Amygdala (tissue), 56 donors: ENCODE measurements at places on chromosomes 4 and X.

DNA sequence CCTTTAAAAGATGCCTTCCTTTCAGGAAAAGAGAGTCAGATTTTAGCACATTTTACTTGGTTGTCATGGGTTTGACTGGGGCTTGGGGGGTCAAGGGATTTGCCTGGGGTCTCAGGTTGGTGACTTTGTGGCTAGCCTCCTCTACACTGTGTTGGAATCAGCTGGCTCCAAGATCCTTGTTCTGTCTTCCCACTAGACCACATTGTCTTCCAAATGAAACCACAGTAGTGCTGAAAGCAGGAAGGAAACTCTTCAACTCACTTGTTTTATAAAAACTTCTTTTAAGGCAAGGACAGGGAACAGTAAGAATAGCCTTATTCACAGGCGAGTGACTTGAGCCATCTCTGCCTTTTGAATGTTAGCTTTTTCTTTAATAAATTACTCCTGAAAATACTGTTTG lies 37.0 kb upstream of the OTUD4 start:
- DNase-seq, result no peak

DNA sequence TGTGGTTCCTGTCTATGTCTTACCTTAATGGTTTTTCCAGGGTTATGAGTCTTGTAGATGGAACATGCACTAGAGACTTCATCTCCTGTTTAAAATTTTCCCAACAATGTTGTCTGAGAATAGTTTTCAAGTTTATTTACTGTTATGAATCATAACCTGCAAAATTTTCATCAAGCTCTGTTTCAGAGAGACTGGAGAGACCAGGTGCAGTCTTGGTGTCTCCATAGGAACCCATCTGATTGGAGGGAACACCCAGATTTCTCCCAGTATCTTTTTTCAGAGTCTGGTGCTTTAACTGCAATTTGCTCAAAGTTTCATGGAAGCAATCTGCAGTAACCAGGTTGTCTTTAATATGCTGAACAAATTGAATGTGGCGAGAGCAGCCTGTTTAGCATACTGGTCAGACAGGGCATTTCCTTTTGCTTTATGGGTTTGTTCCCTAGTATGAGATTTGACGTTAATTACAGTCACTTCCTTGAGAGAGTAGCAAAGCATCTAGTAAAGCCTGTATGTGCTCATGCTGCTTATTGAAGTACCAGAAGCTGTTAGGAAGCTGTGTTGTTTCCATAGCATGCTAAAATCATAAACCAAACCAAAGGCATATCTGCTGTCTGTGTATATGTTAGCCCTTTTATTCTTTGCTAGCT lies 18.8 kb upstream of the VSIG1 start:
- no peak for DNase-seq

DNA sequence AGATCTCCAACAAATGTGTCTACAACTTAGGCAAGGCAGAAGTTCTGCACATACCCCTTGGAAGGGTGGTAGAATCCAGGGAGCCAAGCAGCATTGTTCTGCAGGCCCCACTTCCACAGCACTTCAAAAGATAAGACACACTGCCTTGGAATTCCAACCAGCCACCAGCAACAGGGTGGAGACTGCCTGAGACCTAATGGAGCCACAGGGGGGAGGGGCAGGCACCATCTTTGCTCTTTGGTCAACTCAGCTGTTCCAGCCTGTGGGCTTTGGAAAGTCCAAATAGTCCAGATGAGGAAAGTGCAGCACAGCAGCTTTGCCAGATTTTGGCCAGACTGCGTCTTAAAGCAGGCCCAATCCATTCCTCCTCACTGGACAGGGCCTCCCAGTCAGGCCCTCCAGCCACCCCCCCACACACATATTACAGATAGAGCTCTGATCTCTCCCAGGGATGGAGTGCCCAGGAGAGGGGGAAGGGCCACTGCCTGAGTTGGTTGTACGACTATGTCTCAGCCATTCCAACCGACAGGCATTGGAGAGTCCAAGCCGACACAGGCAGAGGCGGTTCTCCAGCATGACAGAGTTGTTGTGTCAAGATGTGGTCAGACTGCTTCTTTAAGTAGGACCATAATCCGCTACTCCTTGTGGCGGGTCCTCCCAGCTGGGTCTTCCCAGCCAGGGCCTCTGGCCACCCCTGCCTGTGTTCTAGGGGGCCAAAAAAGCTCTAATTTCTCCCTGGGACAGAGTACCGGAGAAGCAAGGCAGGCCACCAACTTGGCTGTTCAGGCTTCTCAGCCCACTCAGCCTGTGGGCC lies 42.5 kb upstream of the ANTXR2 start:
- DNase-seq, result no peak

DNA sequence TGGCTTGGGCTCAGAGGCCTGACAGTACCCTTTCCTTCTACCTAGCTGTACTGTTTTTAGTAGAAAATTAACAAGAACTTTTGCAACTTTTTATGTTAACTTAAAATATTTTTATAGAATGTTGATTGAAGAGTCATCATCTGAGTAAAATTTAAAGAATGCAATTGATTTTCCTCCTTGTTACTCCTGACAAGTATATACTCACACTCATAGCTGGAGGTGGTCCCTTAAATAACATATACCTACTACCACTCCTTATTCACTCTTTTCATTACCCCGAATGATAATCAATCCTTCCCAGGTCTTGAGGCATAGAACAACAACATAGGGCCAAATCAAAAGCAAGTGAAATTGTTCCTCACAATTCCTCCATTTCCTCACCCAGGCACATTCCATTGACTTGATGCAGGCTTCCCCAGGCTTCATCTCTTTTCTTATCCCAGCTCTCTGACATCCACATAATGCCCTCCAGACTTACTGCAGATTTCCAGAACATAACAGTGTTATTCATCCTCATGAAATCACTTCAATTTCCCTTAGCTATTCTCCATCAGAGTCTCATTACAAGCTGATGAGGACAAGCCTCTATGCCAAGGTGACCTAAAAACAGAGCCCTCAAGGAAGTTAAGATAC lies 73.2 kb upstream of the ANXA10 start:
- DNase-seq, result no peak

DNA sequence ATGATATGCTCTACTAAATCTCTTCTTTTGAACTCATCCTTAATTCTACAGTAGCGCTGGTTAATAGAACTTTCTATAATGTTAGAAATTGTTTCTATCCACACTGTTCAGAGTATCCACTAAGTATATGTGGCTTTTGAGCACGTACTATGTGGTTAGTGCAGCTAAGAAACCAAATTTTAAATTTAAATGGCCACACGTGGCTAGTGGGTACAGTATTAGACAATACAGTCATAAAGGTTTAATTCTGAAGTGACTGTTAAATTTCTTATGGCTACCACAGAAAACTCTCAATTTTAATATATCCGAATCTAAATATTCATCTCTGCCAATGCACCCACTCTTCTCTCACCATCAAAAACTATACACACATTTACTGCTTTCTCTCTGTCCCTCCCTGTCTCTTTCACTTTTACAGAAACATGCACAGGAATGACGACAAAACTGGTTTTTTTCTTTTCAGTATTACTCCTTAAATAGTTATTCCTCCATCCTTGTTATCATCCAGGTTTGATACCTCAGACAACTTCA lies 583.9 kb downstream of the KCTD8 start:
- no peak for DNase-seq

- no peak for DNase-seq
Measured at GRCh38 chrX:138946926-138947325, 235.4 kb upstream of the FGF13 start.

DNA sequence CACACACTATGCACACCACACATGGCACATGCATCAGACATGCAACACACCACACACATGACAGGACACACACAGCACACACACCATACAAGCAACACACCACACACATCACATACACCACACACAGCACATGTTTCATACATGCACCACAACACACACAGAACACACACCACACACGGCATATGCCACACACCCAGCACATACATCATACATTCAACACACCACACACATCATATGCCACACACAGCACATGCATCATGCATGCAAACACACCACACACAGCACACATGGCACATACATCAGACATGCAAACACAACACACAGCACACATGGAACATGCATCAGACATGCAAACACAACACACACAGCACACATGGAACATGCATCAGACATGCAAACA lies 80.7 kb upstream of the LRPAP1 start:
- no peak for DNase-seq

DNA sequence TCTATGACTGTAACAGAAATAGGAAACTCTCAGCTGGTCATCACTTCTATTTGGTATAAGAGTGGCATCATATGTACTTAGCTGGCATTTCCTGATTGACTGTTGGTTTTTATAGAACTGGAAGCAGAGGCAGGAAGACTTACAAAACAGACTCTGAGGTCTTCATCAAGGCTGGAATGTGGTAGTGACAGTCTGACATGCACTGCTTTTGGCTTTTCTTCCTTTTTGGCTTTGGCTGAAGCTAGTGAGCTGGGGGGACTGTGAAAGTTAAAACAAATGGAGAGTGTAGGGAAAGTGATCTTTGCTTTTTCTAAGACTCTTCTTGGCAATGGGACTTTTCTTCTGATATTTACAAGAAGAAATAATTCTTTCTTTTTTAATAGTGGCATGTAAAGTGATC lies 121.1 kb upstream of the SLC4A4 start:
- DNase-seq, result no peak

GRCh38 chr4:13527192-13527980 lies 16.9 kb downstream of the NKX3-2 start:
- DNase-seq, result no peak

GRCh38 chrX:18617407-18617750 lies 54.5 kb downstream of the RS1 start:
- no peak for DNase-seq

- DNase-seq, result no peak
Measured at GRCh38 chr4:106775636-106776035, 260.5 kb downstream of the DKK2 start.

GRCh38 chr4:99536271-99536670 lies 25.4 kb downstream of the C4orf17 start:
- no peak for DNase-seq

- no peak for DNase-seq
Measured at GRCh38 chrX:103503163-103503852, 16.0 kb downstream of the RAB40A start.

DNA sequence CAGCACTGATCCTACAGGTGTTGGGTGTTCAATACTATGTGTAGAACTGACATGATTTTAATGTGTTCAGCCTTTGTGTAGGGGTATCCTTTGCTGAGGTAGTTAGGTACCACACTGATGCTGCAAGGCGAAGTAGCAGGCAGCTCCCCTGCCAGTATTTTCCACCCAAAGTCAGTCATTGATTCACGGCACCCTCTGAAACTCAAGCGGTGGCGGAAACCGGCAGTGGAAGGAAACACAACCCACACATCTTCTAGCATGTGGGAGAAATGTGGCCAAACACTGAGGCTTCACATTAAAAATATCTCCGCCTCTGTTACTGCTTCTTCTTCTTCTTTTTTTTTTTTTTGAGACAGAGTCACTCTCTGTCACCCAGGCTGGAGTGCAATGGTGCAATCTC lies 126.3 kb downstream of the AASDH start:
- DNase-seq, result peak; percentile 7

- no peak for DNase-seq
Measured at GRCh38 chrX:1486177-1486576, 33.5 kb upstream of the ASMTL start.

GRCh38 chr4:88792268-88792781 lies 94.7 kb upstream of the NAP1L5 start:
- DNase-seq, result no peak

GRCh38 chr4:1340181-1340747 lies 6.7 kb upstream of the UVSSA start:
- DNase-seq, result no peak

- no peak for DNase-seq
Measured at GRCh38 chrX:50684871-50685270, 129.1 kb downstream of the SHROOM4 start.

DNA sequence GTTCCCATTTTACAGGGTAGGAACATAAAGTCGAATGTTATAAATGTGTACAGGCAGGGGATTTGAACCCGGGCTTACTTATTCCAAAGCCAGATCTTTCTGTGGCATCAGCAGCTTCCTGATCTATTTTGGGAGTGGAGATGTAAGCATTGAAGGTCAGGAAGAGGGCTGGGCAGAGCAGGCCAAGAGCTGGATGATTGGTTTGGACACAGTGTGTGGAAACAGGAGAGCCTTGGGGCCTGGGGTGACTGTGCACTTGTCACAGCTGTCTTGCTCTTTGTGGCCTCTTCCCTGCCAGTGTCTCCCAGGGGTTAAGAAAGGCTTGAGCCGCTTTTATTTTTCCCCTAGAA lies 127.9 kb upstream of the ENPP6 start:
- DNase-seq, result no peak

- no peak for DNase-seq
Measured at GRCh38 chr4:30962939-30963338, 242.8 kb downstream of the PCDH7 start.

- no peak for DNase-seq
Measured at GRCh38 chrX:46268412-46268811, 276.8 kb downstream of the ZNF674 start.

DNA sequence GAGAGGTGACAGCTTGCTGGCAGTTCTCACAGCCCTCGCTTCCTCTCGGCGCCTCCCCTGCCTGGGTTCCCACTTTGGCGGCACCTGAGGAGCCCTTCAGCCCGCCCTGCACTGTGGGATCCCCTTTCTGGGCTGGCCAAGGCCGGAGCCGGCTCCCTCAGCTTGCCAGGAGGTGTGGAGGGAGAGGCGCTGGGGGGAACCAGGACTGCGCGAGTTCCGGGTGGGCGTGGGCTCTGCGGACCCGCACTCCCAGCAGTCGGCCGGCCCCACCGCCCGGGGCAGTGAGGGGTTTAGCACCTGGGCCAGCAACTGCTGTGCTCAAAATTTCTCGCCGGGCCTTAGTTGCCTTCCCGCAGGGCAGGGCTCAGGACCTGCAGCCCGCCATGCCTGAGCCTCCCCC lies 47.0 kb upstream of the PTPN13 start:
- no peak for DNase-seq

- DNase-seq, result no peak
Measured at GRCh38 chr4:103204111-103204510, 6.0 kb upstream of the CENPE start.

- no peak for DNase-seq
Measured at GRCh38 chrX:39753293-39753996, 344.3 kb downstream of the BCOR start.

- DNase-seq, result no peak
Measured at GRCh38 chr4:105129286-105130040, 17.2 kb upstream of the TET2 start.

DNA sequence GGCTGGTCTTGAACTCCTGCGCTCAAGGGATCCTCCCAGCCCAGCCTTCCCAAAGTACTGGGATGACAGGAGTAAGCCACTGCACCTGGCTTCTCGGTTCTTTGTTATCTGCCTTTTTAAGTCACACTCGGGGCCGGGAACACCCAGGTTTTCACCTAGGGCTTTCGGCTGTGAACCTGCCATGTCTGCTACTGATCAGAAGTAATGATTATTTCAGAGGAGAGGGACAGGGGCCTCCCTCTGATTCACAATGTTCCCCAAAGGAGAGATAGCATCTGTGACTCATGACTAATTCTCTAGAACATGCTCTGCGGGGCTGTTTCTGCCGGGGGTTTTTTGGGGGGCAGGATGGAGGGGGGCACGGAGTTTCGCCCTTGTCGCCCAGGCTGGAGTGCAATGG lies 26.9 kb downstream of the CRLF2 start:
- DNase-seq, result no peak

GRCh38 chrX:5780821-5781220 lies 447.8 kb downstream of the NLGN4X start:
- no peak for DNase-seq

- no peak for DNase-seq
Measured at GRCh38 chrX:48558271-48558670, 16.0 kb upstream of the RBM3 start.
